ENCODE measurements at places on chromosomes 5 and 9.

DNA sequence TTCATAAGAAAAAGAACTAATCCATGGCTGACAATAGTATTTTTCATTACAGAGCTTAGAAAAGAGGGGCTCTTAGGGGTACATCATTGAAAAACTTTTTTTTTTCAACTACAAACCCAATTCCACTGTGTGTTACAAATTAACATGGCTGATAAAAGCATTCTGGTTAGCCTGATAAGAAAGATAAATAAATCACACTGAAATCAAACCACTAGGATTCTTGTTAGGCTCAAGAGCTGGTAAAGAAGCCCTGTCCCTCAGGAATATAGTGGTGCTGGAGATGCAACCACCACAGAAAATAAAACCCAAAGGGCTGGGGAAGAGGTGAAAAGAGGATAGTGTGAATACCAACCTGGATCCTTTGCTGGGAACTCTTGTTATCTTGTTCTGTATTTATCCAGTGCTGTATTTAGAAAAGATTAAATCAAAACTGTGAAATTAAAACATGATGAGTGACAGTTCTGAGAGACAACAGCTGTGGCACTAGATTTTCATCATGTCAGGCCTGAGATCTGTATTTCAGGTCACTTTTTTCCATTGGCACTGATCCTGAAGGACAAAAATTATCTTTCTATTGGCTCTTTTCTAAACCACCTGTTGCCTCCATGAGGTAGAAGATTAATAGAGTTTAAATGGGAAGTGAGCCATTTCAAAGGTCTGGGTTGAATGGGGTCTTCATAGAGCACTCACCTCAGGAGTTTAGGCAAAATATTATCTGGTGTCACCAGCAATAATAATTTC, 118.6 kb downstream of the ARRDC3 start:
- DNase-seq = no peak

GRCh38 chr9:129316281-129317030, 138.4 kb upstream of the IER5L start:
- peak; percentile 5 for DNase-seq

GRCh38 chr9:126695701-126696400, 82.1 kb downstream of the LMX1B start:
- no peak for DNase-seq

GRCh38 chr9:135035781-135036760, 51.4 kb upstream of the OLFM1 start:
- no peak for DNase-seq

DNA sequence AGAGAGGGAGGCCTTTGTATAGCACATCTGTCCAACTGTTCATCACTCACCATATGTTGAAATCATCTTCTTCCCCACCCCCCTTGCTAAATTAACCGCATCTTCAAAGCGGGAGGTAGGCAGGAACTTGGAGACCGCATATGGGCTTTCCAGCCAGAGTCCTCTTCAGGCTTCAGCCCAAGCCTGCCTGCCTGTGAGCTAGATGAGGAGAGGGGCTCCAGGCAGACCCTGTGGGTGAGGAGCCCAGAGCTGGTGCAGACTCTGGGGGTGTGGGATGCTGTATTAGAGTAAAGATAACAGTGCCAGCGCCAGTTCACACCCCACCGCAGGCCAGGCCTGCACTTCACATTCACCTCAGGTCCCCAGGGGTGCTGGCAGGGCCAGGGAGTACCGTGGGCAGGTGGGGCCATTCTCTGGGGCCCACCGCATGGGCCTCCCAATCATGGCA, 16.2 kb downstream of the PRRC2B start:
- no peak for DNase-seq

DNA sequence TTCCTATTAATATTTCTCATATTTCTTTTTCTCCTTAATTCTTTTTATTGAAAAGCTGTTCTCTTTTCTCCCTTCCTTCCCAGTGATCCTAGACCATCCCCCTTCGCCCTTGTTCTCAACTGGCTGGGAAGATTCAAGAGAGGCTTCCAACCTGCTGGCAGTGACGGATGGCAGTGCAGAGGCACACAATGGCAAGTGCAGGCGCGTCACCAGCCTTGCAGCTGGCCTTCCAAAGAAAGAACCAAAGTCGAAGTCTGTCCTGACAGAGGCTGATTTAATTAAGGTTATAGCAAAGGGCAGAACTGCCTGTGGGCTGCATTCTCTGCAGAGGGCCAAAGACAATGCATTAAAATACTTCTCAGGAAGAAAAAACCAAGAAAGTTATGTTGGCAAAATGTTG, 7.4 kb downstream of the CEMIP2 start:
- DNase-seq = peak; percentile 66

- peak; percentile 73 for DNase-seq
These were observed 1.1 kb downstream of the SLC27A4 start for GRCh38 chr9:128341435-128341849.

DNA sequence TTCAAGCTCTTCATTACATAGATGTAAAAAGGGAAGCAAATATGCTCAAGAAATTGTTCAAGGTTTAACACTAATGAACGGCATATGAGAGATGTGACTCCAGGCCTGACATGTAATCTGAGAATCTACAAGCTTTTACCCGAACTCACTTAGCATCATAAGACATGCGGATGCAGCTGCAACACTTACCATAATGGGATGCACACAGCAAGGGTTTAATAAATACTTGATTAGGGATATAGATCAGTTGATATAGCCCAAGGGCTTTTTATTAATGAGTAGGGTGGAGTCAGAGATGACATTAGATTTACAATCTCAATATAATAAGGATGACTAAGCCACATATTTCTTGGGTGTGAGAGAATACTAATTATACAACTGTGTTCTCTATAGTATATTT, 2215.5 kb downstream of the MAT2B start:
- DNase-seq = no peak

GRCh38 chr5:55149308-55149795, 10.6 kb upstream of the GPX8 start:
- no peak for DNase-seq

- DNase-seq = no peak
These were observed 21.9 kb downstream of the F2R start for GRCh38 chr5:76737846-76738245.

DNA sequence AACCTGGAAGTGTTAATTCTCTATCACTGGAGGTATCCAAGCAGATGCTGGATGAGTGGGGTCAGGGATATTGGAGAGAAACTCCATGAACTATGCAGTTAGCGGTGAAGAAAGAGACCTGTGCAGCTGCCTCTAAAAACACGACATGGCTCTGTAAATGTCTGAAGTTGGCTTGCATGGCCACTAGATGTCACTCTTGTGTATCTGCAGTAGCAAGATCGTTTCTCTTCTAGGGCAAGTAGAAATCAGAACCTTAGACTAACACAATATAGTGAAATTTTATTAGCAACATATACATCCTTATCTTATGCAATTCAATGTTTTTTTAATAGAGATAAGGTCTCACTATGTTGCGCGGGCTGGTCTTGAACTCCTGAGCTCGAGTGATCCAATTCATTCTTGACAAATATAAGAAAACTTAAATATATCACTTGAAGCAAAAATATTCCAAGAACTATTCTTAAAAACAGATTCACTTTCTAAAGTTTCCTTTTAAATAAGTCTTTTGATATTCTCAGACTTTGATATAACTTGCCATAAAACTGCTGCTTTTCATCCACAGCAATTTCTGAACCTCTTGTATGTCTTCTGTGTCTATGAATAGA, 2.9 kb downstream of the OR2S2 start:
- peak; percentile 67 for DNase-seq

GRCh38 chr5:89421035-89421434, 538.1 kb upstream of the MEF2C start:
- DNase-seq = no peak

- DNase-seq = peak; percentile 9
These were observed 24.0 kb upstream of the KLF9 start for GRCh38 chr9:70438341-70438928.

- no peak for DNase-seq
These were observed 42.1 kb downstream of the CACNA1B start for GRCh38 chr9:137919649-137920141.

- no peak for DNase-seq
These were observed 45.9 kb downstream of the PDE4D start for GRCh38 chr5:59847586-59847985.

DNA sequence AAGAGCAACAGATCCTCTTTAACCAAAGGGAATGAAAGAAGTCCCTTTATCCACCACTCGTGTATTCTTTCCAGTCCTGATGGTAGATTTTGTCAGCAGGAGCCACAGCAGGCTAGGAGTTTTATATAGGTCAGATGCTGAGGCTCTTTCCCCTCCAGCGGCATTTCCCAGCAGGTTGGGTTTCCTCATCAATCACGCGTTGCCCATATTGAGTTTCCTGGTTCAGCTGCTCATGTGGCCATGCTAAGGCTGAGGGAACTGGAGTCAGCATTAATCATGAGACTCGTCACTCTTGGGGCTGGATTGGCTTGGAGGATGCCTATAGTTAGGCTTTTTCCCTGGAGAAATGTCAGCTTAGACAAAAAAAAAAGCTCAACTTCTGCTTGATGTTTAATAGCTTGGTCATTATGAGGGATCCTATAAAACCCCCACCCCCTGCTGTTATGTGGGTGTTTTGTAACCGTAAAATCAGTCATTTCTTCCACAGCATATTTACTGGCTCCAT, 193.4 kb upstream of the GAS1 start:
- DNase-seq = no peak

- peak; percentile 45 for DNase-seq
These were observed 2.2 kb upstream of the GNPDA1 start for GRCh38 chr5:142014911-142015584.

DNA sequence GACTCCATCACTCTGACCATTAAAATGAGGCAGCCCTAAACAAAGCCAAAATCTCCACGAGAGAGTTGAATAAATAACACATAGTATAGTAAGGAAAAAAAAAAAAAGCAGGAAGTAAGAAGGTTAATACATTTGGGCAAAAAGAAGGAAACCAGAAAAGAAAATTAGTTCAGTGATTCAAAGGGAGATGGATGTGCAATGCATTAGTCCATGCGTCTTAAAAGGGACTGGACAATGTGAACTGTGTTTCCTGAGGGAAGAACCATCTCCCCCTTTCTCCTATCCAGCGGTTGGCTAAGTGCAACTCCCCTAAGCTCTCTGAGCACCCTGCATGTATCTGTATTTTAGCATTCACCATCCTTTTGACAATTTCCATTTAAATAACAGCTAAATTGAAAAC, 1.4 kb downstream of the ANKRA2 start:
- DNase-seq = no peak

DNA sequence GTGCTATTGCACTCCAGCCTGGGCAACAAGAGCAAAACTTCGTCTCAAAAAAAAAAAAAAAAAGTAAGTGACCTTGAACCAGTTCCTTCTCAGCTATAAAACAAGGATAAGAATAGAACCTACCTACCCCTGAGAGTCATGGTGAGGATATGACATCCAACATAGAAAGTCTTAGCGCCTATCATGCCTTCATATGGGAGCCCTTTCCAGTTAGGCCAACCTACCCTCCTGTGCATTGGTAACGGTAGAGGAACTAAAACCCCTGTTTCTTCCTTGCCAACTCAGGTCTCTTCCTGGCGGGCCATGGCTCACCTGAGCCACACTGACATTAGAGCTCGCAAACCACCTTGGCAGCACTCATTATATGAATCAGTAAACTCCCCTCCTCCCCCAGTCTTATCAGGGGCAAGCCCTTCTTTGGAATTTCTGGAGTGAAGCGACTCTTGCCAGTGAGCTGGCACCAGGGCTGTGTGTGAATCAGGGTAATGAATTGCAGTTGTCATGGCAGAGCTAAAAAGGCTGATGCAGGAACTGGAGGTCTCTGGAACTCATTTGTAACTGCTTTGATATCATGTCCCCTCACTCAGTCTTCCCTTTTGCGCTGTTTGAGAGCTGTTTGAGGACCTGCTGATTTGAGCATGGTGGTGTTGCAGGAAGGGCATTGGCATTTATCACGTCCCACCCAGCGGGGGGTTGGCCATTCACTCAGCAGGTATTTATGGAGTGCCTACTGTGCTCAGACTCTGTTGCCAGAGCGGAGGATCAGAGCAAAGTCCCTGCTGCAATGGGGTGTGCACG, 10.3 kb downstream of the WWC1 start:
- DNase-seq = no peak

DNA sequence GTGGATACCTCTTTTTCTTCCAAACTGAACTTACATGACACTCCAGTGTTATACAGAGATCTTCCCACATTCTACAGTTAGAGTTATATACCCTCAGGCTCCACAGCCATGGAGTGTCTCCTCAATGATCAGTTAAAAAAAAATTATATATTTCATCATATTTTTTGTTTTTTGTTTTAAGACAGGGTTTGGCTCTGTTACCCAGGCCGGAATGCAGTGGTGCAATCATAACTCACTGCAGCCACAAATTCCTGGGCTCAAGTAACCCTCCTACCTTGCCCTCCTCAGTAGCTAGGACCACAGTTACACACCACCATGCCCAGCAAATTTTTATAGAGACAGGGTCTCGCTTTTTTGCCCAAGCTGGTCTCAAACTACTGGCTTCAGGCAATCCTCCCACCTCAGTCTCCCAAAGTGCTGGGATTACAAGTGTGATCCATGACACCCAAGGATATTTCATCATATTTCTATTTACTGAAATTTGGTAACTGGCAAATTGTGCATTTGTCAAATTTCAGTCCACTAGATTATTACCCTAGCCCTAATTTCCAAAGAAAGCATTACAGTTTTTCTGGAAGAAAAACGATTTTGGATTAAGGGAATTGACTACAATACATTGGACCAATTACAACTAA, 18.1 kb upstream of the SCAI start:
- no peak for DNase-seq

DNA sequence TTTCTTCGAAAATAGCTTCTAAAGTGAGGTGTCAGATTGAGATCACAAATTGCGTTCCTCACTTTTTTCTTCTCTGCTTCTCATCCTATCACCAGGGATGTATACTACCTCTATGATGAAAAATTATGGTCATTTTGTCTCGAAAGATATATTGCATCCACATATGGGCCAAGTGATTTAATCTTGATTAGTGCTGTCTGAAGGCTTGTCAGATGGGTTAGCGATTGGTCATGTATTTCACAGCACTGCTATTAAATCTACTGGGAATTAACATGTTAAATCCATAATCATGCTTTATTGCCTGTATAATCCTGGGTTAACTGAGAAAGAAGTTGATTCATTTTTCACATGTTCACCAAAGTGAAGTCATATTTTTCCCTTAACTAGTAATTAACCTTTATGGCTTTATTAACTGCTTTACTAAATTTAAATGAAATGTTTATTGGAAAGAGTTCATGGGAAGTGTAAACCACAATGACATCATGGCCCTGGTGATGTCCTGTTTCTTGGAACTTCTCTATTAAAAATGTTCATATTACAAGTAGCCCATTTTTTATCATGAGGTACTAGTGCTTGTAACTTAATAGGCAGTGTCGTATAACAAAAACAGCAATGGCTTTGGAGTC, 193.3 kb downstream of the SMC2 start:
- no peak for DNase-seq

GRCh38 chr5:2433086-2433485, 318.4 kb downstream of the IRX2 start:
- DNase-seq = no peak

DNA sequence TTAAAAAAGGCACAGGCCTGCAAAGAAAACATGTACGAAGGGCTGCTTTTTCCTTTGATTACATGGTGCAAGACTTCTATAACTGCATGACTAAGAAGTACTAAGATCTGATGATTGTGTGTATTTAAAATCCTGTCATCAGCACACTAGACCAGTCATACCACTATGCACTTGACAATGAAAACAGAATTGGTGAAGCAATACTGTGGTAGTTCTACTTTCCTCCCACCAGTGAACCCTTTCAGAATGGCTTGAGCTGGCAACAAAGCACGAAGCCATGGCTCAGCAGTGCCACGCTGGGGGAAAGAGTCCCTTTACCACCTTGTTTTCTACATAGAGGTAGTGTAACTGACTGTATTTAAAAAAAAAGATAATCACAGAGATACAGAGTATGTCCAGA, 49.0 kb upstream of the POU5F2 start:
- no peak for DNase-seq

All from HAP-1 (cell line).